ENCODE measurements at places on chromosomes 1 and 21.

DNA sequence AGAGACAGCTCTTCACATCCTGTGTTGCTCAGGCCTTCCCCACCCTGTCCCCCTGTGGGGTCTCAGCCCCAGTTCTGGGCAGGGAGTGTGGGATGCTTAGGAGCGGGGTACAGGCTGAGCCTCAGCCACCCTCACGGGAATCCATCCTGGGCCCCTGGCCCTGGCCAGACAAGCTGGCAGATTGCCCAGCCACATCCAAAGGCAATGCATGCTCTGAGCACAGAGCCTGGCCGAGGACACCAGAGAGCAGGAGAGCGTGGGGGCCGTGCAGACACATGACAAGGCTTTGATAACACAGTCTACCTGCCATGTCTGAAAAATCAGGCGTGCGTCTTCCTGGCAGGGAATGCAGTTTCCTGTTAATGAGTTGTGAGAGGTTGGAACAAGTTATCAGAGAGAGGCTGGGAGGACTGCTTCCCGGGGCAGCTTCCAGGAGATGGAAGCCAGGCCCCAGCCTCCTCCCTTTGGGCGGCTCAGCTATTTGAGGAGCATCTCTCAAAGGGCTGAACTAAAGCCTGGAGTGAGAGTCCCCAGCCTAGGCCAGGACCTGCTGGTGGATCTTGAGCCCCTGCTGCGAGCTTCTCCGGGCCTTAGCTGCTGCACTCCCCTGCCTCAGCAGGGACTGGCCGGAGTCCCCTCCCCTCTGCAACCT is 72.2 kb upstream of the SELENON start:
- DNase-seq, result no peak

GRCh38 chr1:203692565-203693470 is 66.2 kb downstream of the ATP2B4 start:
- no peak for DNase-seq

- no peak for DNase-seq
These were observed 13.1 kb downstream of the ZNF326 start for GRCh38 chr1:90007979-90008404.

DNA sequence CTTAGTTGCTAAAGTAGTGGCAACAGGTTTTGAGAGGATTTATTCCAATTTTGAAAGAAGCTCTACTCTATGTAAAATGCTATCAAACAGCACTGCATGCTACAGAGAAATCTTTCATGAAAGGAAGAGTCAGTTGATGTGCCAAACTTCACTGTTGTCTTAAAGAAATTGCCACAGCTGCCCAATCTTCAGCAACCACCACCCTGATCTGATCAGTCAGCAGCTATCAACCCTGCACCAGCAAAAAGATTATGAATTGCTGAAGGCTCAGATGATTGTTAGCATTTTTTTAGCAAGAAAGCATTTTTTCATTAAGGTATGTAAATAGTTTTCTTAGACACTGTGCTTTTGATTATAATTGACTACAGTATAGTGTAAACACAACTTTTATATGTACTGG is 49.6 kb downstream of the SLC9C2 start:
- no peak for DNase-seq

- no peak for DNase-seq
These were observed 10.5 kb upstream of the GNG12 start for GRCh38 chr1:67843746-67844145.

Data from stimulated activated CD8-positive, alpha-beta memory T cell treated with anti-CD3 and anti-CD28 coated beads, Interleukin-4, amount 100 ng/mL, for 48 hours (primary cell).